ENCODE measurements at places on chromosomes 3 and 15. TPM values are rescaled to one million over a fixed set of nuclear protein-coding genes. Genes with fewer than 3 reads are reported as not detected.
A peak's percentile ranks its signal among the peaks of the same experiment; 100 is the strongest.

Gene KCNMB3
- total RNA-seq, result 2.4 TPM

GRCh38 chr3:188658606-188659005 is 504.6 kb downstream of the LPP start:
- DNase-seq, result no peak

Gene ROBO2
- total RNA-seq, result not detected

Gene CCR1
- not detected for total RNA-seq

DNA sequence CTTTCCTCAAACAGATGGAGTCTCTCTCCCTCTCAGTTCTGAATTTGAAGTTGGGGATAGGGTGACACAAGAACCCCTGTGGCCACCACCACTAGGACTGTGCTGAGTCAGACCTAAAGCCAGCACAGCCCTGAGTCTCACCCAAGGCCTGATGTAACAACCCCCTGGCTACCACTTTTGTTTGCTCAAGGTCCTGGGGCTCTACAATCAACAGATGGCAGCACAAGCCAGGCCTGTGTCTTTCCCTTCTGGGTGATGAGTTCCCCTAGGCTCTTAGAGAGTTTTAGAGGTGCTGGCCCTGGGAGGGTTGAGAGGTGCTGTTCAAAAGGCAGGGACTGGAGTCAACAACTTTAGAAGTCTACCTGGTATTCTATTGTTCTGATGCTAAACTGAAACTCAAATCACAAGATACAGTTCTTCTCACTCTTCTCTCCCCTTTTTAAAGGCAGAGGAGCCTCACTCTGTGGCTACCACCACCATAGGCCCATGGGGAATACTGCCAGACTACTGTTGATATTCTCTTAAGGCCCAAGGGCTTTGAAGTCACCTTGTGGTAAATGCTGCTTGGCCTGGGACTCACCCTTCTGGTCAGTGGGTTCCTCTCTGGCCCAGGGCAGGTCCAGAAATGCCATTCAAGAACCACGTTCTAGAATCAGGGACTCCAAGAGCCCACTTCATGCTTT is 6.5 kb downstream of the OR5K4 start:
- DNase-seq, result peak; percentile 49

Gene GP9
- total RNA-seq, result not detected

- no peak for DNase-seq
These were observed 531.2 kb upstream of the CFAP20DC start for GRCh38 chr3:59580996-59581395.

DNA sequence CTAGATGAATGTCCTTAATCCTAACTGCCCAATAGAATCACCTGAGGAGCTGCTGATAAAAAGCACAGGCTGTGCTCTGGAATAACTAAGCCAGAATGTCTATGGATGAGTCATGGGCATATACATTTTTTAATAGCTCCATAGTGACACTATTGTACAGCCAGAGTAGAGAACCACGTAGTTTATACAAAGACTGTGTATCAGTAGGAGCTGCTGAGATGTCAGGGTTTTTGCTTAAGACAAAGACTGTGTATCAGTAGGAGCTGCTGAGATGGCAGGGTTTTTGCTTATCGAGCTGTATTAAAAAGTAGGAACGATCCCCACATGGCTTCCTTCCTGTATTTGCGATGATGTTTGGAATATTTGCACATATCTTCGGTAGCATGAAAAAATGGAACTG is 137.4 kb downstream of the SV2B start:
- no peak for DNase-seq

Gene XCR1
- not detected for total RNA-seq

- no peak for DNase-seq
These were observed 56.4 kb upstream of the ACTC1 start for GRCh38 chr15:34851751-34852150.

Gene CCR2
- not detected for total RNA-seq

Gene SPATA12
- total RNA-seq, result not detected

DNA sequence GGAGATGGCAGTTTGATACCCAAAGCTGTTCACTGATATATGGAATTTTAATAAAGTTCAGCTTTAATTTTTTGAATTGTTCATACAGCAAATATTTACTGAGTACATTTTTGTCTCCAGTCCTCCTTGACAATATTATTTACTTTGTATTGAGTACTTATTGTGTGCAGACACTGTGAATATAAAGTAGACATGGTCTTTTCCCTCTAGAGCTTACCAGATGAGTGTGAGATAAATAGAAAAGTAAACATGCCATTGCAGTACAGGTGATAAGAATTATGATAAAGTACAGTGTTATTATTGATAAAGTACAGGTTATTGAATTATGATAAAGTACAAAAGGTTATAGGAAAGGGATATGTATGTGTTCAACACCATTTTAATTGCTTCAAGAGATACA is 2.1 kb downstream of the UBA5 start:
- DNase-seq, result no peak

Gene IL12A
- total RNA-seq, result 1.1 TPM

DNA sequence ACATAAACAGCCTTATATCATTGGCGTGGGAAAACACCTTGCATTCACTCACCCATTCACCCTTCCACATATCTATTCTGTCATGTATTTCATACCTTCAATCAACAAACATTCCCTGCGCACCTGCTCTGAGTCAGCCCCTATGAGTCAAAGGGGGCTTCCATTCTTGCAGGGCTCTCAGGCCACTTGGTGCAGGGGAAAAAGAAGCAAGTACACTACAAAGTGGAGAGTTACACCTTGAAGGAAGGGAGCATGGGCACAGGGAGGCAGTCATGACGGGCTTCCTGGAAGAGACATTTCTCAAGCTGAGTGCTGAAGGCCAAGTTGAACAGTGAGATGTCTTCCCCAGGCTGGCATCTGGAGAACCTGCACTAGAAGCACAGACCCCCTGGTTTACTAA is 4.6 kb upstream of the AMOTL2 start:
- no peak for DNase-seq

DNA sequence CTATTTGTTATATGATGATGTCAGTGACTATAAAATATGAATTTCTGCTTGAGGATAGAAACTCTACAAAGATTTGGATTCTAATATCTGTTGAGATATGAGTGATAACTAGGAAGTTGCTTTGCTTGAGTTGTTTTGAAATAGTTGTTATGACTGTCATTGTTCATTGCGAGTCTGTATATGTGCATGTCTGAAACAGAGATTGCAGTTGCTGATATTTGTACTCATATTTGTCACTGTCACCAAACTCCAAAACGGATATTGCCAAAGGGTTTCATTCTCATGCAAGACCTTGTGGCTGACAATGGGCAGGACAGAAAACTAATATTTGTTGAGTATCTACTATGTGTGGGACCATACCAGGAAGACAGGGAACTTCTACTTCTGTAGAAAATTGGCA is 240.2 kb downstream of the CD47 start:
- DNase-seq, result peak; percentile 57

DNA sequence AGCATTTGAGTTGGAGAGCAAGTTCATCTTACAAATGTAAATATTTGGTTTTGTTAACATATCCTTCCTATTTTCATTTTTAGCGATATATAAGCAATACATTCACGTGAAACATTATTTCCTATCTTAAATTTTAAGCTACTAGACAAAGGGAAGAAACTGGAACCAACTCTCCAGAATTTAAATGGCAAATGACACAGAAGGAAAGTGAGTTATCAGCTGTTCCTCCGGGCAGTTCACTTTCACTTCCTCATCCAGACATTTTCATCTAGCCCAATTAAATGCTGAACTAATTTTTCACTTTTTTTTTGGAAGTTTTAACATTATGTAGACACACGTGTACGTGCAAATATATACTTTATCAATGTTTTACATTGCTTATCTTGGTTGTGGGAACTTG is 58.7 kb downstream of the MORC1 start:
- DNase-seq, result no peak

DNA sequence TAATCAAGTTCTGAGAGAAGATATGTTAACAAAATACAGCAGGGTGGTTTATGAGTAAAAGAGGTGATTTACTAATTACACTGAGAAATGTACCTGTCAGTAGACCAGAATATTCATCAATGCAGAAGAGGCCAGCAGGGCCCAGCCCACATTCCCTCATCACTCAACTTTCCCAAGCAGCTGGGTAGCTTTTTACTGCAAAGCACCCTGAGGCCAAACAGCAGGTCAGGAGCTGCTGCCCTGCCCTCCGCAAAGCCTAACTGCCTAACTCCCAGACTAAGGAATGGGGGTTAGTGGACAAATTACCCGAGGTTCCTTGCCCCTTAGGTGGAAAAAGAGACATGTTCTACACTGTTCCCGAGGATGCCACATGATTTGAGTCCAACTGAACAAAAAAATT is 108.2 kb downstream of the TBL1XR1 start:
- no peak for DNase-seq

Gene XIRP1
- not detected for total RNA-seq

DNA sequence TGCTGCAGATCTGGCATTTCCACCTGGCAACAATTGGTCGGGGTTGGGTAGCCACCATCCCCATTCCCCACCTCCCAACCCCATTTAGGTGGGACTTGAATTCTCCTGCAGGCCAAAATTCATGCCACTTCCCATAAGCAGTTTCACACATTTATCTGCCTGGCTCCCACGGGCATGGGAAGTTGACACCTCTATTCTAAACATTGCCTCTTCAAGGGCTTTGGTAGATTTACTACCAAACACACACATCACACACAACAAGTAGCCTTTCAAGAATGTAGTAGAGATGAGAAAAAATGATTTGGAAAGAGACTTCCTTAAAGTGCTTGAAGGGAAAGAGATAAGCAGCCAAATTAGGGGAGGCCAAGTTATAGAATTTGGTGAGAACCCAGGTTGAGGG is 30.9 kb downstream of the ZBTB38 start:
- no peak for DNase-seq

Gene CDC25A
- 45.4 TPM for total RNA-seq

Gene ARHGEF26
- total RNA-seq, result 6.3 TPM

Gene ZBBX
- not detected for total RNA-seq

DNA sequence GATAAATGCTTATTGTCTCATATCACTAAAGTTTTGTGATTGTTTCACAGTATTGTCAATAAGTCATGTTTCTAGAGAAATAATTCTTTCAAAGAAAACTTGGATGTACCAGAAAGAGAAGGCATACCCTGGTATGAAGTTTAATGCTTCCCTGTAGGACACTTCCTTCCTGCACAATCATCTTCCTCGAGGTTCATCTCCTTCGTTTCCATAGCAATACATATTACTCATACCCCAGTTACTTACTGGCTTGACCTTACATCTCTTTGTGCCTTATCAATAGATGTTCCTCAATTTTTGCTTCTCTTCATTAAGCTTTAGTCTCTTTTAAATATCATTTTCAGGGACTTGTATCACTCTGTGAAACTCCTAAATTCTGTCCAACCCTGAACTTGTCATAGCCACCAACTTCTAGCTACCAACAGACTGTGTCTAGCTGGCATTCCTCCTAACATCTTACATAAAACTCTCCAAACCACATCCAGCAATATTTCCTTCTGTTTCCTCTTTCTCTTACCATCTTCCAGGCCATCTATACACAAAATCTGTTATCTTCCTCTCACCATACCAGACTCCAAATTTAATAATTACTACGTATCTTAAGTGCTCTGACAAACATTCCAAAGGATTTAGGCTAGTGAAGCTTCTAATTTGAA is 134.3 kb downstream of the GADL1 start:
- DNase-seq, result no peak

Gene OR4M2
- not detected for total RNA-seq

DNA sequence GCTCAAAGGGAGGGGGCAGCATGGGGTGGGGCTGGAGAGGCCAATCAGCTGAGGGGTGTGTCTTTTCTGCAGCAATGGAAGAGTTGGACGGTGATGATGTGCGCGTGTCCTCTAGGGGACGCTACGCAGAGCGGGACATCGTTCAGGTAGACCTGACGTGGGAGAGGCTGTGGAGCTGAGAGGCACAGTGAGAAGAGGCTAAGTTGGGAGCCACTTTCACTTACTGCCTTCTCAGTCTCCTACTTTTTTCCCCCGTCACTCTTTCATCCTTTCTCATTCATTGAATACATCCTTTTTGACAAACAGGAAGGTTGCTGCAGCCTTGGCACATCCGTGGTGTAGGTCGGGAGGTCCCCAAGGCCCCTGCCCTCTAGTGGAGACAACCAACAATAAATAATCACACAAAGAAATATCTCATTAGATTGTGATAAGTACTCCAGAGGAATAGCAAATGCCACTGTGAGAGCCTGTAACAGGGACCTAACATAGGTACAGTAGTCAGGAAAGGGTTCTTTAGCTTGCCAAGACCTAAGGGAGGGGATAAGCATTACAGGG is 4.4 kb upstream of the BRPF1 start:
- peak; percentile 42 for DNase-seq

DNA sequence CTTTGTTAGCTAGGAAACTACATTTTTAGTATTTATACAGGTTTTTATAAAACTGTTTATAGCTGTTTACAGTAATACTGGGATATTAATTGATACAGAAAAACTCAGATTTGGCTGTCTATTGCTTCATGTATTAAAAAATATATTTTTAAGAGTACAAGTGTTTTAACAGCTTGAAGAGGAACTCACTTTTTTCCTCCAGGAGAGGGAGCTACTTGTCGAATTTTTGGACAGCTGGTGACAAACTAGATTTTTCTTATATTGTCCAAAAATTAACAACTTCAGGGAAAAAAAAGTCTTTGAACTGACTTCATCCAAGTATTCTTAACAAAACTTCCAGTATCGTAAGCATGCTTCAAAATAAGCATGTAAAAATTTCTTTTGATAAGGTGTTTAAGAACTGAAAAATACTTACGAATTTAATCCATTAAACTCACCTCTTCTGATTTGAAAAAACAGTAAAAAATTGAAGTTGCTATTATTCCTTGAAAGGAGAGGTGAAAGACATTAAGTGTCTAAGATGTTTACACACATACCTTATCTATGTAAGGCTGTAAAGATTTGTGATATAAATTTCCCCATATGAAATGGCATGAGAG is 4.0 kb downstream of the DIPK2A start:
- DNase-seq, result peak; percentile 13

- no peak for DNase-seq
These were observed 26.3 kb downstream of the CLDN16 start for GRCh38 chr3:190414297-190414696.

GRCh38 chr15:96514607-96515285 is 184.2 kb downstream of the NR2F2 start:
- DNase-seq, result no peak

Gene CD276
- total RNA-seq, result 55.2 TPM

Gene CMTM8
- total RNA-seq, result 8.9 TPM

GRCh38 chr15:43316016-43316970 is 14.1 kb downstream of the LCMT2 start:
- DNase-seq, result no peak

Gene SMAD3
- total RNA-seq, result 8.6 TPM

DNA sequence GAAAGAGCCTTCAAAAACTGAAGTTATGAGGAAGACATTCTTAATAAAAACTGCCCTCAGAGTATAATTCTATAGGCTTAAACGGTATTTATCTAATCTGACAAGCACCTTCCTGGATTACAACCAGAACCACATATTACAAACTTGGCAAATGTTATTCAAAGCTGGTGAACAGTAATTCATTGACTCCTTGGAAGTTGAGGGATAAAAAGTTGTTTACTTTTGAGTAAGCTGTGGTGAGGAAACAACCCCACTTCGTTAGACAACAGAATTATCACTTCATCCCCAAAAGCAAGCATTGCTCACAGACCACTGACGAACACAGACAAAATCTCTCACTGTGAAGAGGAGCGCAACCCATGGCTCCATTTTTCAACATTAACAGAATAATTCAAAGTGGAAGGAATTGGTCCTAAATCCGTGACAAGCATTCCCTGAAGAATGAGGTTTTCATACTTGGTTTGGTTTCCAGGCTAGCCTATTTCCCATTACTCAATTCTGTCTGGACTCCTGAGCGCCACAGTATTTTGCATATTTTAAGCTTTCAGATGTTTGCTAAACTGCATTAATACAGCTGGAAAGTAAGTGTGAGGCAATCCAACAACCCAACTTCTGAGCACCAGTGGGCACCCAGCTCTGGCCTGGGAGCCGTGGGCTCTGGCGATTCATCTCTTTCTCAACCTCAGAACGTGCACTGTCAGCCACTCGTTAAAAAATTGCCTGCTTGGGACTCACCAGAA is 32.7 kb downstream of the LRIG1 start:
- DNase-seq, result no peak
